ENCODE measurements at places on chromosomes 4 and X.

GRCh38 chr4:14669371-14669770, 332.9 kb upstream of the CPEB2 start:
- DNase-seq, result no peak

- no peak for DNase-seq
Measured at GRCh38 chrX:24483596-24483995, 18.5 kb downstream of the PDK3 start.

GRCh38 chr4:86523333-86523732, 70.8 kb upstream of the PTPN13 start:
- no peak for DNase-seq

- no peak for DNase-seq
Measured at GRCh38 chrX:131565909-131566308, 22.0 kb downstream of the OR13H1 start.

DNA sequence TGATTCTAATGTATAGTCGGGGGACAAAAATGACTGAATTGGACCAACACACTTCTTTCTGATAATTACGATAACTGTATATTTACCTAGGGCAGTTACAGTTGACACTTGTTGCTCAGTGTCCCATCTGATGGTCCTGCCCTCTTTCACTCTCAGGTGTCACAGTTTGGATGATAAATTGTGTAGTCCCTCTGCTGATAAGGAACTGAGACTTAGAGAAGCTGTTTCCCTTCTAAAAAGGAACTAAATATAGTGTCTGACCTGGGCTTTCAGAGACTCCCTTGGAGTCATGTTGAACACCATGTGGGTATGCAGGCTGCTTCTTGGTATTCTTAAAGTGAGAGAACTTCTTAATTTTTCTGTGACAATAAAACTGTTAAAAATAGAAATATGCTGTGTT, 23.7 kb upstream of the PNPLA4 start:
- DNase-seq, result no peak

DNA sequence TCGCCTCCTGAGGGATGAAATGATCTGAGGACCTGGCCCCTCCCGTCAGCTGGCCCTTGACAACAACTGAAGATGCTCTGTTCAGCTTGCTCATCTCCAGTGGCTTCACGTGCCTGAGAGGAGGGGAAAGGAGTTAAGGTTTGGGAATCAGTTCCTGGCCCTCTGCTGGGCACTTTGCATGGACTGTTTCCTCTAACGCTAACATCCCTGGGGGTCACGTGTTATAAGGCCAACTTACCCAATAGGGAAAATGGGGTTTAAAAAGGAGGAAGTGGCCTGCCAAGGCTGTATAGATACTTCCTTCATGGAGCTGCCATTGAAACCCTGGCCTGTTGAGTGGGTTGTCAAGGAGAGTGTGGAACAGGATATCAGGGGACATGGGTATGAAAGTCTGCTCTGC, 65.6 kb downstream of the OR13H1 start:
- DNase-seq, result no peak
